C1 segment of cervical spinal cord (tissue), 14 donors: ENCODE measurements at places on chromosomes 4 and X.

- DNase-seq, result no peak
Measured at GRCh38 chrX:68146054-68146453, 287.2 kb downstream of the OPHN1 start.

- DNase-seq, result no peak
Measured at GRCh38 chr4:62360156-62360545, 1160.0 kb downstream of the ADGRL3 start.

DNA sequence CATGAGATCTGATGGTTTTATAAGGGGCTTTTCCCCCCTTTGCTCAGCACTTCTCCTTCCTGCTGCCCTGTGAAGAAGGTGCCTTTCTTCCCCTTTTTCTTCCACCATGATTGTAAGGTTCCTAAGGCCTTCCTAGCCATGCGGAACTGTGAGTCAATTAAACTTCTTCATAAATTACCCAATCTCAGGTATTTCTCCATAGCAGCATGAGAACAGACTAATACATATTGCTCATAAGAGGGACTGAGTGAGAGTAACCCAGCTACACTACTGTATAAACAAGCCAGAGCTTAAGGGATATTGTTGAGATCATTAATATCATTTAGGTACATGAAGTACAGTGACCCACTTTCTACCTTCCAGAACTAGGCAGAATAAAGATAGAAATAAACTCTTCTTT, 102.9 kb downstream of the TEX13A start:
- no peak for DNase-seq

GRCh38 chr4:126465341-126465740, 1150.6 kb downstream of the FAT4 start:
- DNase-seq, result no peak

- peak; percentile 78 for DNase-seq
Measured at GRCh38 chr4:162163892-162164759, at the start of gene FSTL5. TSS of gene FSTL5 (minus strand) at chr4:162164000. CDS start at chr4:162111396, 52,604 bp downstream.
